ENCODE measurements at places on chromosomes 13 and 19.
A peak's percentile ranks its signal among the peaks of the same experiment; 100 is the strongest.

DNA sequence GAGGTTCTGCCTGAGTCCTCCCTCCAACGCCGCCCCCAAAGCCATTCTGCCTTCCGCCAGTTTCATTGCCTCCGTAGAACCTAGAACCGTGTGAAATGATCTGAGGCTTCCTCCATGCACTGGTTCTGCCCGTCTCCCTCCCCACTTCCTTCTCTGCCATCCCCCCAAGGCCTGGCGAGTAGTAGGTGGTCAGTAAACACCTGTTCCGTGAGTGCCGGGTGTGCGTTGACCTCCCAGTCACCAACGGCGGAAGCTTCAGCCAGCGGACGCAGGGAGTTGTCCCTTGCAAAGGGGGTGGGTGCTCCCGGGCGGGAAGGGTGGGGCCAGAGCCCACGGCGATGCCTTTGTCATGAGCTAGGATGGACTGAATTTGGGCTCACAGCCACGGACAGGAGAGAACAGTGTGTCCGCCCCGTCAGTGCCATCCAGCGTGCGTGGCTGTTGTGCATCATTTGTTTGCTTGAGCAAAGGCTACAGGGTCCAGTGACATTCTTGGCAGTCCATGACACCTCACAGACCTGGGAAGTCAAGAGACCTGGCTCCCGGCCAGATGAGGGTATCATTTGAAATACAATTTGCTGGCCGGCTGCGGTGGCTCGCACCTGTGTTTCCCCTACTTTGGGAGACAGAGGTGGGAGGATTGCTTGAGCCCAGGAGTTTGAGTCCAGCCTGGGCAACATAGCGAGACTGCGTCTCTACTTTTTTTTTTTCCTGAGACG lies 43.1 kb downstream of the NFIC start:
- DNase-seq: no peak

GRCh38 chr19:478236-478903 lies 17.5 kb upstream of the SHC2 start:
- DNase-seq: no peak

DNA sequence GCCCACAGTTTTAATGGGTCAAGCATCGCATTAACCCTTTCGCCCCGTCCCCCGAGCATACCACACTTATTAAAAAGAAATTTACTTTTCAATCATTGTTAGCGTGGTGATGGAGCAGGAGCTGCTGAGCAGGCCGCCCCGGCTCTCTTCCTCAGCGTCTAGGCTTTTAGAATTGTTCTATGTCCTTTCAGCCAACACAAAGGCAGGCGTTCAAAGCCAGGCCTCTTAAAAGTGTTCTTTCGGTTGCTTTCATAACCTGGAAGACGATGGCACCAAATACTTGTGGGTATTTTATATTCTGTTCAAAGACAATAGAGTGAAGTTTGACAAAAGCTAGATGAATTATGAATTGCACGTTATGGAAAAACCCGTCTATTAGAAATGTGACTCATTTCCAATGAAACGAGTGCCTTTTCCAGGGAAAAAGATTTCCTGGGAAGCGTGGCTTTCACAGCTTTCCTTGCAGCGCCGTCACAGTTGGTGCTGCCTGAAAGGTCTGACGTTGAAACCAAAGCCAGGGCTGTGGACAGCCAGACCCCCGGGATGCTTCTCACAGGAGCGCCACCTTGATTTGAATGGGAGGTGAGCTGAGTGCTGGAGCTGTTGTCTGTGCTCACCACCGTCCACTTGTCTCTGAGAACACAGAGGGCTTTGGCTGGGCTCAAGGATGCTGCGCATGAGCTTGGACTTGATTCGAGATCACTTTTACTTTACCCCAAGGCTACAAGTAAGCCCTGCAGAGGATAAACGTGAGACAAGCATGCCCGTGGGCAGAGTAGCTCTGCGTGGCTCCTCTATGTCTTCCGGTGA lies 78.8 kb downstream of the SOX1 start:
- no peak for DNase-seq

GRCh38 chr13:52931131-52931530 lies 82.7 kb upstream of the PCDH8 start:
- DNase-seq: no peak

DNA sequence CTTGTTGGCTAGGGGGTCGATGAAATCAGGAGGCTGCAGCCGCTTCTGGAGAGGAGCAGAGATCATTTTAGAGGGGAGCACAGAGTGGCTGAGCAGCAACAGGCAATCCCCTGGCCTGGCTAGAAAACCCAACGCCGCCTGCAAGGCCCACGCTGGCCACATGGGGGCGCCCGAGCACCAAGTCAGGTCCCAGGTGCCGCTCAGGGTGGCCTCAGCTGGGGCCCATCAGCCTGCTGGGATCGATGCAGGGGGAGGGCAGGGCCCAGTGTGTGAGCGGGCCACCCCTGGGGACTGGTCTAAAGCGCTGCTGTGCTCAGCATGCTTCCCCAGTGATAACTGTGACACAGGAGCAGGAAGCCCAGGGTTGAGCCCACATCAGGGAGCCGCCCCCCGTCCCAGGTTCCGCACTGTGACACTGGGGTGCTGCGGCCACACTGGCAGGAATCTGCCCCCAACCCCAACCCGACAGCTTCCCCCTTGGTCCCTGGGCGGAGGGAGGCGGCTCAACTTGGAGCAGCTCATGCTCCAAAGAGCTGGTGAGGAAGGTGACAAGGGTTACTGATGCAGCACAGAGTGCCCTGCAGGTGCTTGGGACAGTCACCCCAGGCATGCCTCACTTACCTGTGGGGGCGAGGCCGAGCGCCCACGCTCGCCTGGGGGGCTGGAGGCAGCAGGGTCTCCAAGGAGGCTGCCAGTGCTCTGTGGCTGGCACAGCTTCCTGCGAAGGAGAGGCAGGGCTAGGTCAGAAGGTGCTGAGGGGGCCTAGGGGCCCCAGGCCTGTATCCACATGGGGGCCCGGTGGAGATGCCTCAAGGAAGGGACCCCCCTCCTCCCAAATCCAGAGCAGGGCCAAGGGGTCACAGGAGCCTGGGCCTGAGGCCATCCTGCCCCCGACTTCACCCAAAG lies 13.3 kb upstream of the ISYNA1 start:
- DNase-seq: peak; percentile 85

GRCh38 chr19:20388706-20389225 lies 176.8 kb downstream of the ZNF737 start:
- no peak for DNase-seq

DNA sequence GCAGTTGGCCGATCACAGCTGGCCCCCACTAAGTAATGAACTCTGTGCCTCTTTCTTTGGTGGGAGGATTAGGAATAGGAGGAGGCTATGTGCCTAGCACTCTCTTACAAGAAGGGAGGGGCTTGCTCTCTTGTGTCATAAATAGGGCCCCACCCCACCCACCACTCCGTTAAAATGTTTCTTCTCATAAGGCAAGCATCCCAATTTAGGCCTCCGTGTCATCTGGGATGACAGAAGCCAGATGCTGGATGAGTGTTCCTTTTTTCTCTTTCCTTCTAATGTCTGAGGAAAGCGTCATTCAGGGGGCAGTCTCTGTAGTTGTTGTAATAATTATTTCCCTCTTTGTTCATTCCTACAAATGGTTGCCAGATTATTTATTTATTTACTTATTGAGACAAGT lies at the start of gene LIPE:
LIPE (minus strand) TSS at position 76 of the 400 bp plus-strand sequence. CDS start 239 bp downstream, outside the sequence.
- no peak for DNase-seq

GRCh38 chr19:47058621-47059022 lies 10.2 kb upstream of the TMEM160 start:
- DNase-seq: no peak

GRCh38 chr13:26310003-26310402 lies 56.1 kb downstream of the CDK8 start:
- DNase-seq: no peak

- no peak for DNase-seq
Observed at GRCh38 chr19:45150180-45150579, 10.6 kb downstream of the NKPD1 start.

GRCh38 chr13:60152904-60153303 lies 10.8 kb downstream of the DIAPH3 start:
- DNase-seq: no peak

DNA sequence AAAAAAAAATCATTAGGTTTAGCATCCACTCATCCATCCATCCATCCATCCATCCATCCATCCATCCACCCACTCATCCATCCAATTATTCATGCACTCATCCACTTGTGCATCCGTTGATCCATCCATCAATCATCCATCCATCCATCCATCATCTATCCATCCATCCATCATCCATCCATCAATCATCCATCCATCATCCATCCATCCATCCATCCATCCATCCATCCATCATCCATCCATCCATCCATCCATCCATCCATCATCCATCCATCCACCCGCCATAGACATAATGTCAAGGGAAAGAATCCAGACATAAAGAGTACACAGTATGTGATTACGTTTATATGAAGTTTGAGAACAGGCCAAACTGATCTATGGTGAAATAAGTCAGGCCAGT lies 9.0 kb upstream of the SELENOW start:
- no peak for DNase-seq

DNA sequence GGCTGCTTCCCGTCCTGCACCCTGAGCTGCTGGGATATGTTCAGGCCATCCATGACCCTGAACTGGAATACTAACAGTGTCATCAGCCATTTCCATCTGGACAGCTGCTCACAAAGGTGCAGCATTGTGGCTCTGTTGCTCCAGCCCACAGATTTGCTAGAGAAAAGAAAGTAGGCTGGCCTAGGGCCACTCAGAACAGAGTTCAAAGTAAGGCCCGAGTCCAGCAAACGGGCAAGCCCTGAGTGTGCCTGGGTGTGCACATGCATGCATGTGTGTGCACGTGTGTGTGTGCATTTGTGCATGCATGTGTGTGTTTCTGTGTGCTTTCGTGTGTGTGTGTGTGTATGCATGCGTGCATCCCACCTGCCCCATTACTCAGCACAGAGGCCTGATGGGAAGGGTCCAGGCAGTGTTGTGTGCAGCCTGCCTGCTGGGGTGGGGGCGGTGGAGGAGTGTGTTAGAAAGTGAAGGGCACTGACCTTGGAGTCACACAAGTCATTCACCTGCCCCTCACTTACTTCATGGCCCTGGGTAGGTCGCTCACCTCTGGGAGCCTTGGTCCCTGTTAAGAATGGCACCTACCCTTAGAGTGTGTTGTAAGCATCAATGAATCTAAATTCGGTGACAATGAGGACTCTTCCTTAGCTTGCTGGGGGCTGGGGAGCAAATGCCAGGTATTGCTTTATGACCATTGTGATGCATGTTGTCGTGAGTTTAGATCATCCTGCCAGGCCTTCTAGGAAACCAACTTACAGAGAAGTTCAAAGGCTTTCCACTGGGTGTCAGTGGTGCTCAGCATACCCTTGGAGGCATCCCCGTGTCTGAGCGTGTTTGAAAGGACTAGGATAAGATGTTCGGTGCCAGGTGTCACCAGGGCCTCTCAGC lies 53.2 kb downstream of the GPR12 start:
- peak; percentile 8 for DNase-seq

GRCh38 chr19:9936326-9937000 lies at the start of gene OLFM2:
TSS of gene OLFM2 (minus strand) at chr19:9936515. CDS start at chr19:9936366, 149 bp downstream.
- no peak for DNase-seq

DNA sequence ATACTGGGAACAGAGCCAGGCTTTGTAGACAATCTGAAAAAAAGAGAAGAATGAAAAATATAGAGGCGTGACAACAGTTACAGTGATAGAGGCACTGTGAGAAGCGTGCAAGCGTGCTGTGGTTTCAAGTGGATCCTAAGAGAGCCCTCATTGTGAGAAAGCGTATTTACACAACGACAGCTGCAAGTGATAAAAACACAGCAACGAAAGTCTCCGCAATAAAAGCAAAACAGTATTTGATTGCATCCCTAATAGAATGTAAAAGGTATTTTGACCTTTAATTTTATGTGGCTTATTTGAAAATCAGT lies 642.7 kb upstream of the ARGLU1 start:
- DNase-seq: no peak

DNA sequence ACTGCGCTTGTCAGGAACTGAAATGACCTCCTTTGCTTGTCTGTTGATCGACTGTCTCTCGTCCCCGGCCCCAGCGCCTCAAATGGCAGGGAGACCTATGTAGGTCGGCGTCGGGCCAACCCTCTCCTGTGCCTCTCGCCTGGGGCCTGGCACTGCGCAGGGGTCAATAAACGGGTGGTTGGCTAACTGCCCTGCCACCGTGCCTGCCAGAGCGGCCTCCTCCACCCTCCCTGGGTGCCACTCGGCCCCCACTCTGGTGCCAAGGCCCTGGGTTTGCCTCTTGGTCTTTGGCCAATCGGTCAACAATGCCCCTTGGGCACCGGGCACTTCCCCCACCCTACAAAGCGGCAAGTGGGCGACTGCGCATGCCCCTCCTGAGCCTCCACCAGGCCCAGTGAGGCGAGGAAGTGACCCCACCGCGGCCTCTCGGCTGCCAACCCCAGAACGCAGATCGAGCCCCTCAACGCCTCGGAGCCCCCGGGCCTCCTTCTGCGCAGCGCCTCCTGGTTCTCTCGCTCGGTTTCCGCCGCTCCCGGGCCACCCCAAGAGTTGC lies 1.1 kb downstream of the KEAP1 start:
- DNase-seq: peak; percentile 35

- DNase-seq: peak; percentile 3
Observed at GRCh38 chr13:25037057-25037813, 58.7 kb upstream of the PABPC3 start.

DNA sequence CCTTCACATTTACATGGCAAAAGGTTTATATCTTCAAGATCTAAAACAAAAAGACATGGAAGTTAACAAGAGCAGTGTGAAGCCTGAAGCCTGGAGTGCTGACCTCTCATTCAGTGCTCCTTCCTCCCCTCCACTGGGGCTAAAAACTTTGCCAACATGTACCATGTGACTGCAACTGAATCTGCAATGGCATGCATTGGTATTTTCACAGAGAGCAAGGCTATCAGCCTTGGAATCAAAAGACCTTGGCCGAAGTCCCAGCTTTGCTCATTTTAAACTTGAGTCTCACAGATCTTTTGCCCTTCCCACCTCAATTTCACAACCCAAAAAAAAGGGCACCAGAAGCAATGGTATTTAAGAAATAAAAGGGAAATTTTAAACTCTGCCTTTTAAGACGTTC lies 325.1 kb downstream of the DCT start:
- DNase-seq: no peak

DNA sequence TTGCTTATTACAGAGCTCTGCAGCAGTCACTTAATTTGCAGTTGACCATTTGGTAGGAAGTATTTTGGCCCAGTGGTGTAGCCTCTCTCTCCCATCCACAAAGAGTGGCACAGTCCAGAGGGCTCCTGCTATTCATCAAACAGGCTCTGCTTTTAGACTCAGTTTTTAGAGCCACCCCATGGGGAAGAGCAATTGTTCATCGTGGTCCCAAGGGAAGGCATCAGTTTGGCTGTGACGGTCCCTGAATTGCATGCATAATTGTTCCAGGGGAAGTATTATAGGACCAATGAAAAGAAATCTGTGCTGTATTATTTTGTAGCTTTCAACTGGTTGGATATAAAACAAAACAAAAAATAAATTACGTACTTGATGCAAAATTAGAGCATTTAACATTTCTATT lies 799.0 kb downstream of the DACH1 start:
- DNase-seq: no peak

DNA sequence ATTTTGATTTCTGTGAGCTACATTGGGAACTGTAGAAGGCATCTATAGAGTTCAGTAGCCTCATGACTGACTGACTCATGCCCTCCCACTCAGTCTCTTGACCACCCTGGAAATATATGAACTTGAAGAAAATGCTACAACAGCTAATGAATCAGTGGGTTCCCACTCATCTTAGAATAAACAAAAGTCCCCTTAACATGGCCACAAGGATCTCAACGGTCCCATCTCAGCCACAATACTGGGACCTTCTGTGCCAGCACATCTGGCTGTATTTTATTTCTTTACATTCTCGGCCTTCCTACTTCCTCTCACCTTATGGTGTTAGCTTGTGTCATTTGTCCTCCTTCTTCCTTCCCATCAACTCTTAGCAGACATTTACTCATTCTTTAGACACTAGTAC lies 619.8 kb downstream of the DCT start:
- DNase-seq: no peak

Data from activated T-cell treated with anti-CD3 and anti-CD28 coated beads for 48 hours (primary cell).